ENCODE measurements at places on chromosomes 7 and 10. TPM values are rescaled to one million over a fixed set of nuclear protein-coding genes. Genes with fewer than 3 reads are reported as not detected.
A peak's percentile ranks its signal among the peaks of the same experiment; 100 is the strongest.

GRCh38 chr7:26522633-26523032 lies 231.0 kb downstream of the SNX10 start:
- H3K4me3 ChIP-seq = no peak overlapping the region
- H3K36me3 ChIP-seq = no peaks in the 10 kb centered on the region
- no peaks in the 10 kb centered on the region for H3K4me1 ChIP-seq
- no peak overlapping the region for H3K27ac ChIP-seq
- H3K27me3 ChIP-seq = no peaks in the 10 kb centered on the region

The PRLHR gene
- 0.57 TPM for total RNA-seq

The CALHM1 gene
- not detected for total RNA-seq

DNA sequence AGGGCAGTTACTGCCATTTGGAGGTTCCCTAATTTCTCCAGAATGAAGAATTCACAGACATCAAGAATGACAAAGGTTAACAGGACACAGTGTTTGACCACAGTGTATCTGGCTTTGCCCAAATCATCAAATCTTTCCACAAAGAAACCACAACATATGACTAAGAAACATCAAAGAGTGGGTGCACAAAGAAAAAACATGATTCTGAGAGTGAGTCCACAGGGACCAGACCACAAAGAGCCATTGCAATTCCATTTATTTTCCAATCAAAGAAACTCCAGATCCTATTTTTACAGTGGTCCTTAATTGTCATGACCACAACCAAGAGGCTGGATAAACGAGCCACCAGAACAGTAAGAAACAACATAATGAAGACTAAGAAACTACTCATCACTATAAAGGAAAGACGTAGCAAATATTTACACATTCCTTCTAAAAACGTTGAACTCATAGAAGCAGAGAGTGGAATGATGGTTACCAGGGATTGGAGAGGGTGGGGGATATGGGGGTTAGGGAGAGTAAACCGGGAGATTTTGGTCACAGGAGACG lies 286.5 kb downstream of the DOCK4 start:
- H3K27ac ChIP-seq = no peak overlapping the region
- H3K4me3 ChIP-seq = no peak overlapping the region
- no peaks in the 10 kb centered on the region for H3K36me3 ChIP-seq
- no peaks in the 10 kb centered on the region for H3K4me1 ChIP-seq
- DNase-seq = no peak
- no peaks in the 10 kb centered on the region for H3K27me3 ChIP-seq

- H3K36me3 ChIP-seq = no peaks in the 10 kb centered on the region
- no peak for DNase-seq
- no peaks in the 10 kb centered on the region for H3K27me3 ChIP-seq
- H3K4me1 ChIP-seq = no peaks in the 10 kb centered on the region
Observed at GRCh38 chr10:78532480-78533042, 498.9 kb downstream of the RPS24 start.

DNA sequence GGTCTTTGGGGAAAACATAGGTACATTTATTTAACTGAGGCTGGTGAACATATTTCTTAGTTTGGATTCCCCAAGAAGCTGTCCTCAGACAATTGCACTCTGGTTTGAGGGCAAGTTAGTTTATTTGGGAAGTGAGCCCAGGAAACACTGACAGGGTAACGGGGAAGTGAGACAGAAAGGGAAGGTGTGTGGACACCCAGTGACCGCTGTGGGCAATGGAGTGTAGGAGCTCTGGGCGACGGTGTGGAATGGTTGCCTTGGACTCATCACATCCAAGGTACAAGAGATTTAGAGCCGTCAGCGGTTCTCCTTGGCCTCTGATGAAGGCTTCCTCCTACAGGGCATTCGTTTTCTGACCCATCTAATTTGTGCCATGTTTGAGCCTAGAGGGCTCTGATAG lies 7.1 kb downstream of the MRC1 start:
- DNase-seq = no peak
- no peaks in the 10 kb centered on the region for H3K36me3 ChIP-seq
- H3K4me1 ChIP-seq = no peaks in the 10 kb centered on the region
- no peak overlapping the region for H3K27ac ChIP-seq
- H3K4me3 ChIP-seq = no peak overlapping the region

DNA sequence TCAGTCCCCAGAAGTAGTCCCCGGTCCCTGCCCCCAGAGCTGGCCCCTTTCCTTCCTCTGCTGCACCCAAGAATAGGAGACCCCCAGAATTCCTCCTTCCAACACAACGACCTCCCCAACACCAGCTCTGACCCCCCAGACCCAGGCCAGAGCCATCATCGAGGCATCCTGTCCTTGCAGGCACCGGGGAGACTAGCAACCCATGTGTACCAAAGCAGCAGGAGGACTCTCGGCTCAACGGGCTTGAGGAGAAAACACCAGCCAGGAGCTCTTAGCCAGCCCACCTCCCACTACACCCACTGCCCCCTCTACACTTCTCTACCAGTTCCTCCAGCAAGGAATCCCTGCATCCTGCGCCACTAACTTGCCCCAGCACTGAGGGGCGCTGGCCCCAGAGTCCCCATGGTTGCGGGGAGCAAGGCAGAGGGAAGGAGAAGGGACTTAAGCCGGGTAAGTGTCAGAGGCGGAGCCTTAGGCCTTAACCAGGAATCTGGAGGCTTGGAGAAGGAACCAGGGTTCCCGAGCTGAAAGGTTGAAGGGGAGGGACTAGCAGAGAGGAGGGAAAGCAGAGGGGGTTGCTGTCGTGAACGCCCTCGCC lies 3.9 kb downstream of the GRID1 start:
- no peaks in the 10 kb centered on the region for H3K27me3 ChIP-seq
- H3K36me3 ChIP-seq = no peaks in the 10 kb centered on the region
- DNase-seq = peak; percentile 2
- H3K27ac ChIP-seq = no peak overlapping the region
- peaks cover 2% of the 10 kb centered on the region for H3K4me1 ChIP-seq
- H3K4me3 ChIP-seq = no peak overlapping the region

DNA sequence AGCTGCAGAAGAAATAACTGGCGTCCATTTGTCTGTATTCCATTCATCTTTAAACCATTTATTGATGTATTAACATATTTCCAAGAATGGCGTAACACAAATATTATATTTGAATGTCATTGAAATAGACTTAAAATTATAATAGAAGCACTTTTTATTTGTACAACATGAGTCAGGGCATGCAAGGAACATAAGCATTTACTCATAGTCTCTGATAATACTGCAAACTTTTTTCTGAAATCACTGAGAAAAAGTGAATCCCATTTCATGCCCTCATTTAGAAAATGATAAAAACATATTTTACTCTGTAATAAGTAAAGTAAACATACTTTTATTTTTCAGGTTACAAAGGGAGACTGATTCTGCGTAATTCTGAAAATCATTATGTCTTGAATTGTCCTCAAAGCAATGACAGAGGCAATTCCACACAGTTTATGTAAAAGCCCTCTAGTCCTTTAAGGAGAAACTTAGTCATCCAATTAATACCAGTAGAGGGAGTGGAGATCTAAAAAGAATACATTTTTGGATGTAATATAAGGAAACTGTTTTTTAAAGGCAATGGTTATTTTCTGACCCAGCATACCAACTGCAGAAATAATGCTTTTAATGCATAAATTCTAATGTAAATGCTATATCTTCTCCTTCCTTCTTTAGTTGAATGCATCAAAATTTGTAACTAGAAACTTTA lies 58.1 kb downstream of the AGMO start:
- no peak for DNase-seq
- peaks cover 3% of the 10 kb centered on the region for H3K4me1 ChIP-seq
- no peak overlapping the region for H3K27ac ChIP-seq
- H3K4me3 ChIP-seq = no peak overlapping the region
- no peaks in the 10 kb centered on the region for H3K27me3 ChIP-seq
- H3K36me3 ChIP-seq = no peaks in the 10 kb centered on the region

GRCh38 chr10:122543676-122544445 lies 16.7 kb upstream of the DMBT1 start:
- no peaks in the 10 kb centered on the region for H3K27me3 ChIP-seq
- no peaks in the 10 kb centered on the region for H3K4me1 ChIP-seq
- no peak overlapping the region for H3K27ac ChIP-seq
- no peak overlapping the region for H3K4me3 ChIP-seq
- DNase-seq = no peak
- no peaks in the 10 kb centered on the region for H3K36me3 ChIP-seq

GRCh38 chr7:105742787-105743186 lies 133.6 kb downstream of the ATXN7L1 start:
- no peak overlapping the region for H3K27ac ChIP-seq
- H3K4me1 ChIP-seq = no peaks in the 10 kb centered on the region
- DNase-seq = no peak

DNA sequence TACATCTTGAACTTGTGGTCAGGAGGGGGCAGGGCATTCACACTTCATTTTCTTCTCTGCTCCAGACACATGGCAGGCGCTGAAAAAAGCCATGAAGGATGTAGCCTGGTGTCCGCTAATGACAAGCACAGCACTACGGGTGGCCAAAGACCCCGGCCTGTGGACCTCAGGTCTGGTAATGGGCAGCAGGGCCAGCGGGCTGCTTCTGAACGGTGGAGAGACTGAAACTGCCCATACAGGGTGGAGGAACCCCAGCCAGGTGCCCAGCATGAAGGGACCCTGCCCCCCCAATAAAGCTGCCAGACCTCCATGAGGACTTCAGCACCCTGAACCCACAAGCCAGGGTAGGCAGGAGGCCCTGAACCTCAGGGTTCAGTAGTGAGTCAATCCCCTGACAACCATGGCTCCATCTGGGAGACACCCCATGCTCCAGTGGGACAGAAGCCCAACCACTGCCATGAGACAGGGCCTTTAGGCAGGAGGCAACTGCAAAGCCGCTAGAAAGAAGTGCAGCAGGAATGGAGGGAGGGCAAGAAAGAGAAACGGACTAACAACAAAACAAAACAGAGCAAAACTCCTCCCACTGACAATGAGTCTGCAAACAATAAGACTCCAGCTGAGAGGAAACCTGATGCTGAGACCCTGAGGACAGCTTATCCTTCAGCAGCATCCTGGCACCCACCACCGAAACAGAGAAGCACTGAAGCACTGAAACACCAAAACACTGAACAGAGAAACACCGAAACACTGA lies 140.2 kb upstream of the PPP2R2D start:
- H3K4me3 ChIP-seq = no peak overlapping the region
- no peak overlapping the region for H3K27ac ChIP-seq
- no peaks in the 10 kb centered on the region for H3K27me3 ChIP-seq
- H3K4me1 ChIP-seq = no peaks in the 10 kb centered on the region

DNA sequence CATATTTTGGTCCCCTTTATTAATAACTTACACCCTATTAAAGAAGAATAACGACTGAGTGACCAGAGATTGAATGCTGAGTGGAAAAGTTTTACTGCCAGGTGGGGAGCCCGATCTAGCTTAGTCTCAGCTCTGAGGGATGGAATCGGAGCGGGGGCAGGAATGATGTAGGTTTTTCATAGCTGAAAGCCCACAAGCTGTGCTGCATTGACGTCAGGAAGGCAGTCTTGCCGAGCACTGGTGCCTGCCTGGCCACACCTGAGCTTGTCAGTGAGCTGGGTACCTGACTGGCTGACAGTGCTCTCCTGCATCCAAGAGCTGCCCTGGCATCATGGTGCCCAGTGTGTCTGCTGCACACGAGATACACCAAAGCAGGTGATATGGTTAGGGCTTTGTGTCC lies 34.8 kb downstream of the GRK5 start:
- peaks cover 23% of the 10 kb centered on the region for H3K4me1 ChIP-seq
- no peak overlapping the region for H3K4me3 ChIP-seq
- no peak for DNase-seq
- no peaks in the 10 kb centered on the region for H3K27me3 ChIP-seq
- no peak overlapping the region for H3K27ac ChIP-seq
- no peaks in the 10 kb centered on the region for H3K36me3 ChIP-seq

- no peak overlapping the region for H3K27ac ChIP-seq
- no peaks in the 10 kb centered on the region for H3K27me3 ChIP-seq
- no peak overlapping the region for H3K4me3 ChIP-seq
- H3K4me1 ChIP-seq = peaks cover 9% of the 10 kb centered on the region
- no peak for DNase-seq
Observed at GRCh38 chr7:55044791-55045190, 26.0 kb downstream of the EGFR start.

GRCh38 chr7:40865441-40866233 lies 730.8 kb downstream of the SUGCT start:
- no peak overlapping the region for H3K27ac ChIP-seq
- no peaks in the 10 kb centered on the region for H3K27me3 ChIP-seq
- no peaks in the 10 kb centered on the region for H3K4me1 ChIP-seq
- no peak overlapping the region for H3K4me3 ChIP-seq
- no peaks in the 10 kb centered on the region for H3K36me3 ChIP-seq

DNA sequence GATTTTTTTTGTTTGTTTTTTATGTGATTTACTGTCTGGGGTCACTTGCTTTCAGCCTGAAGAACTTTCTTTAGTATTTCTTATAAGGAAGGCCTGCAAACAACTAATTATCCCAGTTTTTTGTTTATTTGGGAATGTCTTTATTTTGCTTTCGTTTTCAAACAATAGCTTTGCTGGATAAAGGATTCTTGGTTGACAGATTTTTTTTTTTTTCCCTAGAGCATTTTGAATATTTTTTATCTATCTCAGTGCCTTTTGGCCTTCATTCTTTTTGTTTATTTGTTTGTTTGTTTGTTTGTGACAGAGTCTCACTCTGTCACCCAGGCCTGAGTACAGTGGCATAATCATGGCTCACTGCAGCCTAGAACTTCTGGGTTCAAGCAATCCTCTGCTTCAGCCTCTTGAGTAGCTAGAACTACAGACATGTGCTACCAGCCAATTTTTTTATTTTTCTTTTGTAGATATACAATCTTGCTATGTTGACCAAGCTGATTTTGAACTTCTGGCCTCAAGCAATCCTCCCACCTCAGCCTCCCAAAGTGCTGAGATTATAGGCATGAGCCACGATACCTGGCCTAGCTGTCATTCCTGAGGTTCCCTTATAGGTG lies 46.3 kb upstream of the FZD9 start:
- no peak overlapping the region for H3K27ac ChIP-seq
- no peak for DNase-seq
- H3K27me3 ChIP-seq = no peaks in the 10 kb centered on the region
- no peaks in the 10 kb centered on the region for H3K4me1 ChIP-seq

The MYL10 gene
- total RNA-seq = not detected

DNA sequence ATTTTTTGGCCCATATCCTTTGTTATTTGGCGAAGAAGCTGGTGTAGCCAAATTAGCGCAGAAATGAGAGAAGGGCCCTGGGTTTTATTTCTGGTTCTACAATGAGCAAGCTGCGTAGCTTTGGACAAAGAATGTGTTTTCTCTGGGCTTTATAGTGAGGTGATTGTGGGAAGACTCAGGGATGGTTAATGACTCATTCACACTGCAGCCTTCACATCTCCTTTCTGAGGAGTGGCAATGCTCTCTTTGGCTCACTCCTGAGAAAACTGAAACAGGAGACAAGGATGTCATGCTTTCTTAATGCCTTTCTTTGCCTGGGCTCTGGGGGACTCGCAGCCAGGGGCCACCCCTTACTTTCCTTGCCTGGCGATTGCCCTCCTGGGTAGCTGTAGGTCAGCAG lies 271.0 kb upstream of the PODXL start:
- no peaks in the 10 kb centered on the region for H3K27me3 ChIP-seq
- no peak for DNase-seq
- H3K36me3 ChIP-seq = no peaks in the 10 kb centered on the region
- no peak overlapping the region for H3K27ac ChIP-seq
- H3K4me1 ChIP-seq = no peaks in the 10 kb centered on the region
